ENCODE measurements at places on chromosomes 7 and 10.

- no peak for DNase-seq
Observed at GRCh38 chr7:74429153-74429747, 24.5 kb upstream of the GTF2IRD1 start.

- no peak for DNase-seq
Observed at GRCh38 chr10:37855636-37856035, 1.8 kb downstream of the ZNF248 start.

DNA sequence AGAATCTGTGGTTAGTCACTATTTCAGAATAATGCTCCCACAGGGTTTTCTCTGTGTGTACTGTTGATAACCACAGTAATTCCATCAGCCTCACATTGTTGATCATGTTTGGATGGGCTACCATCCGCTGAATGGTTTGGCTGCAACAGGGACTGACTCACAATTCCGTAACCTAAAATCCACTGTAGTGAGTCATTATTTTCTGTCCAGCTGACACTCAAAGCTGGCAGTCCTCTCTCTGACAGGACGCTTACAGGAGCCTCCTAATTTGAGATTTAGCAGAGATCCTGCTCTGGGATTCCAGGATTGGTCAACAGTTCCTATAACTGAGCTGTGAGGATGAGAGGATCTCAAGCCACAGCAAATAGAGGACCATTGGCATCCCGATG, 32.7 kb downstream of the VWA2 start:
- no peak for DNase-seq

DNA sequence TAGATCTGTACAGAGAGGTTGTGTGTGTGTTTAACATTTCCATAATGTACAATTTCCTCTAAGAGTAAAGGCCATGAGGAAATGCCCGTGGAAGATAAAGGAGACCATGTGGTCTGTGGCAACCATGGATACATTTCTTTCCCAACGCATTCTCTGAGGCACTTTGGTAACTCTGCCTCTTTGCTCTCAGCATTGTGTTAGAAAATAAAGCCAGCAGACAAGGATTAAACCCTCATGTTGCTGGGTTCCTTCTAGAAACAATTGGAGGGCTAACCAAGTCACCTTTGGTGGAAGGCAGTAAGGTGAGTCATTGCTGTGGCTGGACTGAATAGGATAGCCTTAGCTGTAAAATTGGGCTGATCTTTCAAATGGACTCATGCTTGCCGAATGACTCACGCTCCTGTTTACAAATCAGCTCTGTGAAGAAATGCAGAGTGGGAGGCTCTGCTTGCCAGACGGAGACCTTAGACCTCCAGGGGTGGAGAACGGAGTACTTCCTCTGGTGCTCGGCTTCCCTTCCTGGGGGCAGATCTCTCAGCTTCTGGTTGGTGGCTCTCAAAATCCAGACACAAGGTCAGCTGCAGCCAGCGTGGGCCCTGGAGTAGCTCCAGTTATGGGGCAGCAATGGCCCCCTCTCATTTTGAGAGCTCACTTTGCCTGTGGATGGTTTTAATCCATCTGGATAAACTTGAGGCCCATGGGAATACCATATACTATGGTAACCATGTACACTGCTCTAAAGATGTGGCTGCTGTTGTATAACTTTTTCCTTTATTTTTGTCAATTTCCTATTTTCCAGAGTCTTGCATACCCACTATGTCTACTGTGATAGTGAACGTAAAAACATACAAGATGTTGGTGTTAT, 137.3 kb downstream of the TCF7L2 start:
- DNase-seq = no peak

- DNase-seq = peak; percentile 28
Observed at GRCh38 chr10:102246261-102246660, 929 bp downstream of the GBF1 start.

GRCh38 chr7:24972991-24973390, 7.0 kb downstream of the OSBPL3 start:
- DNase-seq = no peak

GRCh38 chr10:131452926-131453720, 141.6 kb upstream of the TCERG1L start:
- DNase-seq = no peak

DNA sequence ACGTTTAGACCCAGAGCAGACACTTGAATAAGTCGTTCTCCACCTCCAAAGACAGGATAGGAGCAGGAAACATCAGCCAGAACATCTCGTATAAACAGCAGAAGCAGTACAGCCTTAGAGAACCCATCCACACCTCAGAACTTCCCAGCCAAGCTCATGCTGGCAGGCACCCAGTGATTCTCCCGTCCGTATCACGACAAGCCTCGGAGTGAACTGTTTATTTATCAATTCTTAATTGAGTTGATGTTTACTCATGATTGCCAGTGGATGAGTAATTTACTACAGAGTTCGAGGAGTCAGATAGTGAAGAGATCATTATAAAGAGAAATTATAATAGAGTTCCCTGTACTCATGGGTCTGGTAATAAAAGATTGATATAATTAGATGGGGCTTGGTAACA, 811.5 kb downstream of the LRMDA start:
- no peak for DNase-seq

DNA sequence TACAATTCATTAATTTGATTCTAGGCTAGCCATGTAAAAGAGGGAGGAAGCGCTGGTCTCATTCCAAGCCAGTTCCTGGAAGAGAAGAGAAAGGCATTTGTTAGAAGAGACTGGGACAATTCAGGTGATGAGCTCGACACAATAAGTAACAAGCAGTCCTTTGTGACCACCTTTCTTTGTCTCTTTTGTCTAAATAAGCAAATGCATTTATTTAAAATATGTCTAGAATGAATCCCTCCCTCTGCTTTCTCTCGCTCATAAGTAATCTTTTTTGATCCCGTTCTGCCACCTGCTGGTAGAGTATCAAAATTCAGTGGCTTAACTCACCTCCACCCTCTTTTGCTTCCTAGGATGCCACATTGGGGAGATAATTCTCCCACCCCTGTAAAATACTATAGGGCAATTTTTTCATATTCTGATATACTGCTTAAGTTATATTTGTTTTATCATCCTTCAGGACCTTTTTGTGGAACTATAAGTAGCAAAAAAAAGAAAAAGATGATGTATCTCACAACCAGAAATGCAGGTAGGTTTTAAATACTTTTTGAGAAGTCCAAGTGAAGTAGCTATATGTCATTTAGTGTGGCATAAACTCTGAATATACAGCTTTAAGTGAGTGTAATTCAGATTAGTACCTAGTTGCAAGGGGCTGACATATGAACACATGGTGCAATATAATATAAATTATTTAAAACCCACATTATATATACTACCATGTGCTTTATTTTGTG, 91.5 kb downstream of the GSDME start:
- DNase-seq = peak; percentile 54

- DNase-seq = no peak
Observed at GRCh38 chr10:69096045-69096444, 8.1 kb downstream of the SRGN start.

GRCh38 chr10:122021379-122021778, 32.4 kb downstream of the TACC2 start:
- DNase-seq = no peak

DNA sequence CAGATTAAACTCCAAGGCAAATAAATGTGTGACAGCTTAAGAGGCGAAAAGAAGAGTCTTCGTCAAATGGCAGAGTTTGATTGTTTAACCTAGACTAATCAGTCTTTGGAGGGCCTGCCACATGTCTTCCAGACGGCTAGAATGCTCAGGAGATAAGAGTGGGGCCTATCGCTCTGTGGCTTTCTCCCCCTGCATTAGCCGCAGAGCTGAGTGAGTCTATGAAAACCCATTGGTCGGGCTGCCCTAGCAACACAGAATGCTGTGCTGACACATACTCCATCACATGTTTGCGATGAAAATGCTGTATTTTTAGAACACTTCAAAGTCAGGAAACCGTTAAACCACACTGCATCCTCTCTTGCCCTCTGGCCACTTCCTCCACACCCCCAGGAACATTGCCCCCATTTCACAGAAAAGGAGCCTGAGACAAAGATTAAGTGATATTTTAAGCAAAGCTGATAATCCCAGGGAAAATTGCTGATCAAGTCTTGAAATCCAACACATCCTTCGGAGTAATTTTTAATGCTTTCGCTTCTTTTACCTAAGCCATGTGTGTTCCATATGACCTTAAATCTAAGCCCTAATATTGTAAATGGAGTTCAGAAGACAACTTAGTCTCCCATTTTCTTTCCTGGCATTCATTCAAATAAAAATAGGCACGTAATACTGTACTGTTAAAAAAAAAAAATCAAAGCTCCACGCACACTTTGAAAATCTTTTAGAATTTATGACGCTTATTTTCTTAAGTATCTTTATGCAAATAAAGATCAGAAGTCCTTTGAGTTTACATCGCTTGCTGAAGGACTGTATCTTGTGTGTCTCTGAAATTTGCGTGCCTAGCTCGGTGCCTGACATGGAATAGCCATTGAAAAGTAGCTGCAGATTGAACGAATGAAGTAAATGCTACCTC, 161.2 kb downstream of the CELF2 start:
- DNase-seq = peak; percentile 96

- DNase-seq = no peak
Observed at GRCh38 chr10:129660569-129660968, 193.5 kb downstream of the MGMT start.

- DNase-seq = no peak
Observed at GRCh38 chr10:127565583-127565982, 16.5 kb downstream of the NPS start.

DNA sequence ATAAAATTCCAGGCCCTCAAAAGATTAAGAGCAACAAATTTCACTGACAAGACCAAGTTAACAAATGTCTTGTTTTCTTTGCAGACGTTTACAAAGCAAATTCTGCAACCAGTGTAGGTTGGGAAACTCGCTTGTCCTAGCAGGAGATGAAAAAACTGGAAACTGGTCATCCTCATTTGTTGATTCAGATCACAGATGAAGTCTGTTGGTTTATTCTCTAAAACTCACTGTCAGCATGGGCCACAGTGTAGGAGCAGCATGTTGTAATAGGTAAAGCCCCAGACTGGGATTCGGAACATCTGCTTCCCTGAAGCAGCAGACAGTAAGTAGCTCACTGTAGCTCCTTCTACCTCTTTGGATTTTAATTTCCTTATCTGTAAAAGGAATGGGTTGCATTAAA, 31.5 kb downstream of the PANK1 start:
- DNase-seq = no peak

DNA sequence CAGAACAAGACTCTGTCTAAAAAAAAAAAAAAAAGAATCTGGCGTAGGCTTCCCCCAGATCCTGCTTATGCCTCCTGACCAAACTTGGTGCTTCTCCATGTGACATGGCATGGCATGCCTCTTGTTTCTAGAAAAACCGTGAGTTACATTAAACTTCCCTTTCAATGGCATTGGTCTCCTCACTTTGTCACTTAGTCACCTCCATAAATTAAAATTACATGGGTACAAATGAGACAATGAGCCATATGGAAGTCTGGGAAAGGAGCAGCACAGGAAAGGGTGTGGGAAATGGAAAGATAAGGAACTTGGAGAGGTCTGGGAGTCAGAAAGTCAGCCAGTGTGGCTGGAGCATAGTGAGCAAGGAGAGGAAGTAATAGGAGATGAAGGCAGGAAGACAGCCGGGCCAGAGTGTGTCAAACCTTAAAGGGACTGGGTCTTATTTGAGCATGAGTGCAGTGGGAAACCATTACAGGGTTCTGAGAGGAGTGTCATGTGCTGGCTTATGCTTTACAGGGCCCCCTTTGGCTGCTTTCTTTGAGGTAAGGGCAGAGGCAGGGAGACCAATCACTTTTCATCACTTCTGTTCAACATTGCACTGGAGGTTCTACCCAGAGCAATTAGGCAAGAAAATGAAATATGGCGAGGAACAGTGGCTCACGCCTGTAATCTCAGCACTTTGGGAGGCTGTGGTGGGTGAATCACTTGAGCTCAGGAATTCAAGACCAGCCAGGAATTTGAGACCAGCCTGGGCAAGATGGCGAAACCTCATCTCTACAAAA, 21.3 kb upstream of the ZMIZ2 start:
- DNase-seq = no peak

DNA sequence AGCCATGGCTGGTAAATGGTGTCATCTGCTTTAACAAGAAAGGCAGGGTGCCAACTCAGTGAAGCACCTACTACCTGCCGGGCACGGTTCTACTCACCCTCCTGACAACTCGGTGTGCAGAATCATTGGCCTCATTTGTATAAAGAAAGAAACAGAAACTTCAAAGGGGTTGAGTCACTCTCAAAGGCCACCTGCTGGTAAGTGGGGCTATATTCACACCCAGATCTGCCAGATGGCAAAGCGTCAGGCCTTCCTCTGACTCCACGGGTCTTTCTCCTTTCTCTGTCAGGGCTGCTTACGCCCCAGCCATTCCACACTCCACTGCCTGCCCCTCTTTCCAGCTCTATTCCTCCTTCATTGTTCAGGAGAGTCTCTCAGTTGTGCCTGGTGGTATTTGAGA, 309.2 kb downstream of the GFRA1 start:
- DNase-seq = no peak

GRCh38 chr7:116210345-116211005, at the start of gene TES:
TES (plus strand) TSS chr7:116210539; CDS start chr7:116210708, 169 bp downstream.
- peak; percentile 79 for DNase-seq

DNA sequence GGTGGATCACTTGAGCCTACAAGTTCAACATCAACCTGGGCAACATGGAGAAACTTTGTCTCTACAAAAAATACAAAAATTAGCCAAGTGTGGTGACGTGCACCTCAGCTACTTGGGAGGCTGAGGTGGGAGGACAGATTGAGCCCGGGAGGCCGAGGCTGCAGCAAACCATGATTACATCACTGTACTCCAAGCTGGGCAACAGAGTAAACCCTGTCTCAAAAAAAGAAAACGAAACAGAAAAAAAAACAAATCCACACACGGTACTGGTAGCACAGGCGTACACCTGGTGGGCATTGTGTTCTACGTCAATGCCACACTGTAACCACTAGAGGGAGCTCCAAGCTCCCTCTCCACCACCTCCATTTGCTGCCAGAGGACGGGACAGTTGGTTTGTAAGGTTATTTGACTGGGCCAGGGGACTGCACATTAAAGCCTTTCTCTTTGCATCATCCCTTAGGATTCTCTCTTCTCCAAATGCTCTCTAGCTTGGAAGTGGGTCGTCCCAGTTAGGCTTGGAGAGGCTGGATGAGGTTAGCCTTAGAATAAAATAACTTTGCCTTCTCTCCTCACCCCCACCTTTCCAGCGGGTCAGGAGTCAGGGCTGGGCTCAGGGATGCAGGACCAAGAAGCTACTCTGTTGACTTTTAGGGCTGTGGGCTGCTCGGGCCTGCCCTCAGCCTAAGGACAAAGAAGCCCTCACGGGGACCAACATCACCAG, 130.8 kb downstream of the SORBS1 start:
- DNase-seq = peak; percentile 52

DNA sequence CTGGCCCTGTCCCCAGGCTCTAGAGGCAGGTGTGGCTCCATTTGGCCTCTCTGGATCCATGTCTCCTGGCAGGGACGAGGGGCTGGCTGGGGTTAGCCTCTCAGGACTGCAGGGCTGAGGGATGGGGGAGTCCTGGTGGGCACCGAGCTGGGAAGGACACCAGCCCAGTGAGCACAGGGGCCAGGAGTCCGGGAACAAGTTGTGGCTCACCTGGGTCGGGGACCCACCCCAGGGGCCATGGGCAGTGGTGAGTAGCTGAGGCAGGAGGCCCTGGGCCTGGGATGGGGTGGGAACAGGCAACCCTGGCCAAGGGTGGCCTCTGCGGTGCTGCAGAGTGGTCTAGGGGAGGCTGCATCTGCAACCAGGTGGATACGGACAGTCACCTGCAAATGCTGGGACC, 24.1 kb downstream of the ANTXRL start:
- DNase-seq = no peak

GRCh38 chr7:43753843-43754242, 4.6 kb upstream of the BLVRA start:
- no peak for DNase-seq

Measured in activated CD4-positive, alpha-beta T cell treated with anti-CD3 and anti-CD28 coated beads, Interleukin-2, amount 50 U/mL, for 16 hours (primary cell).